ENCODE measurements at places on chromosomes 12 and 14.
A peak's percentile ranks its signal among the peaks of the same experiment; 100 is the strongest.

DNA sequence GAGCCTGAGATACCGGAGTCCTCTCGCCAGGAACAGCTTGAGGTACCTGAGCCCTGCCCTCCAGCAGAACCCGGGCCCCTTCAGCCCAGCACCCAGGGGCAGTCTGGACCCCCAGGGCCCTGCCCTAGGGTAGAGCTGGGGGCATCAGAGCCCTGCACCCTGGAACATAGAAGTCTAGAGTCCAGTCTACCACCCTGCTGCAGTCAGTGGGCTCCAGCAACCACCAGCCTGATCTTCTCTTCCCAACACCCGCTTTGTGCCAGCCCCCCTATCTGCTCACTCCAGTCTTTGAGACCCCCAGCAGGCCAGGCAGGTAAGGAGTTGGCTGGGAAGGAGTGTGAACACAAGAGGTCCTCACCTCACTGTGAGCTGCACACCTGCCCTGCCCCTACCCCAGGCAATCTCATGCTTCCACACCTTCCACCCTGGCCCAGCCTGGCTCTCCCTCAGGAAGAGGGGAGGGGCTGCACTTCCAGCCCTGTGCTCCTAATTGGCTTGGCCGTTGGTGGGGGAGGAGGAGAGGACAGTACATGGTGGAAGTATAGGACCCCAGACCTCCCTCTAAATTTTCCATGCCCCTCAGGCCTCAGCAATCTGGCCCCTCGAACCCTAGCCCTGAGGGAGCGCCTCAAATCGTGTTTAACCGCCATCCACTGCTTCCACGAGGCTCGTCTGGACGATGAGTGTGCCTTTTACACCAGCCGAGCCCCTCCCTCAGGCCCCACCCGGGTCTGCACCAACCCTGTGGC is 6.2 kb downstream of the C1QL4 start:
- DNase-seq: no peak

DNA sequence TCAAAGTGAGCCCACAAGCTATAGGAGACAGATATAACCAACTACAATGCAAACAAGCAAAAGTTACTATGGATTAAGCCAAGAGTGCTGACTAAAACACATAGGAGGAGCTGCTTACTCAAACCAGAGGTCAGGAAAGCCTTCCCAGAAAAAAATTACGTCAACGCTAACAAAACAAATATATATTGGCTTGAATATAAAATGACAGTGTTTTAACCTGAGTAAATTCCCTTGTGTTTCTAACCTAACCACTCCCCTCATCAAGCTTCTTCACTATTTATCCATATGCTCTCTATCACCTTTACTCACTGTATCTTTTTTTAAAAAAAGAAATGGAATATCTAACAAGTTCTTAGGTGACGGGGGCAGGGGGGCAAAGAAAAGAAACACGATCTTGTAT is 115.9 kb downstream of the MED13L start:
- DNase-seq: no peak

DNA sequence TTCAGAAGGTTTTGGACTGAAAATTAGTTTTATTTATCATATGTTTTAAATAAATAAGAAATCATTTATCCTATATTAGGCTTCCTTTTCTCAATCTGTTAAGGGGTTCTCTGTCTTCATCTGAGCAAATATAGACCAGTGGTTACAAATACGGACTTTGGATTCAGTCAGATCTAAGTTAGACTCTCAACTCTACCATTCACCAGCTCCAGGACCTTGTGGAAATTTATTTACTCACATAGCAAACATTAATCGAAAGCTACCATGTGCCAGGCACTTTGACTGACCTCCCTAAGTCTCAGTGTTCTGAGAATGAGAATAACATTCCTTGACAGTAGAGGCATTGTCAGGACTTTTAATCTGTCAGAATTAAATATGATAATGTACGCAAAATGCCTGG is 22.3 kb downstream of the KCNK10 start:
- no peak for DNase-seq

GRCh38 chr12:45339035-45339434 is 123.1 kb downstream of the ANO6 start:
- DNase-seq: no peak

DNA sequence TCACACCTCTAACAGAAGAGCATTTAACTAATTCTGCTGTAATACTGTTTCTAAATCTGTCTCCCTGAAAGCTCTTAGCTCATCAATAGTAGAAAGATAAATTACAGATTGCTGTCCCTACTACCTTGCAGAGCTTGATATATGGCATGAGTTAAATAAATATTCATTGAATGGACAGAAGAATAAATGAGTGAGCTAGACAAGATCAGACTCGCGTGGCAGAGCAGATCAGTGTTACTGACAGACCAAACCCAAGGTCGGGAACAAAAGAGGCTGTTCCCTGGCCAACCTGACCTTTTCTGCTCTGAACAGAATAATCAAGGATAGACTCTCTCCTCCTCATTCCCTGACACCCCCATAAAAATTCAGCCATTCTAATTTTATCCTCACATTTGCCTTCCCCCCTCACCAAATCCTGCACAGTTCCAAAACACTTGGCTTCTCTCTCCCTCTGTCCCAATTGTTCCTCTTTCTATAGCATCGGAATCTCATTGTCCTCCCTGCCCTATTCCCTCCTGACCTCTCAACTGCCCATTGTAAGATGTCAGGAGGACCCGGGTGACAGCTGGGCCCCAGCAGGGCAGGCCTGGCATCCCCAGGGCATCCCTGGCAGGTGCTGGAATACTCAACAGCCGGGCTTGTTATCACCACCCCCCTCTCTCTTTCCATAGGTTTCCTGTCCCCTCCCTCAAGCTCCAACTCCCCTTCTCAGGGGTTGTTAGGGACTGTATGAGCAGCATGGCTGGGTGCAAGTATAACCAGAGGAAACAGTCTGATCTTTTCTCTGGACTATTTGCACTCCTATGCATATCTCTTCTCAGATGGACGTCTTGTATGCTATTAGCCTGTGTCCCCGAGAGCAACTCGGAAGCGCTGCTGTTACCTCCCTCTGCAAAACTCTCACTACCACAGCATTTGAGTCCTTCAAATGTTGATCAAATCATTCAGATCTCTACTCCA is 19.9 kb downstream of the NEUROD4 start:
- DNase-seq: no peak

GRCh38 chr12:11555195-11555594 is 94.3 kb upstream of the ETV6 start:
- no peak for DNase-seq

DNA sequence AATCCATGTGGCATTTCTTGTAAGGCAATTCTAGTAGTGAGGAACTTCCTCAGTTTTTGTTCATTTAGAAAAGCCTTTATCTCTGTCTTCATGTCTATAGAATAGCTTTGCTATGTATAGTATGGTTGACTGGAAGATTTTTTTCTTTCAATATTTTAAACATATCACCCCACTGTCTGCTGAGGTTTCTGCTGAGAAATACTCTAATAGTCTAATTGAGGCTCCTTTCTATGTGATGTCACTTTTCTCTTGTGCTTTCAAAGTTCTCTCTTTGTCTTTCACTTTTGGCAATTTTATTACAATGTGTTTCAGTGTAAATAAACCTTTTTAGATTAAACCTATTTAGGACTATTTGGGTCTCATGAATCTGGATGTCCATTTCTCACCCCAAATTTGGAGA is 192.8 kb downstream of the PDZRN4 start:
- DNase-seq: no peak

DNA sequence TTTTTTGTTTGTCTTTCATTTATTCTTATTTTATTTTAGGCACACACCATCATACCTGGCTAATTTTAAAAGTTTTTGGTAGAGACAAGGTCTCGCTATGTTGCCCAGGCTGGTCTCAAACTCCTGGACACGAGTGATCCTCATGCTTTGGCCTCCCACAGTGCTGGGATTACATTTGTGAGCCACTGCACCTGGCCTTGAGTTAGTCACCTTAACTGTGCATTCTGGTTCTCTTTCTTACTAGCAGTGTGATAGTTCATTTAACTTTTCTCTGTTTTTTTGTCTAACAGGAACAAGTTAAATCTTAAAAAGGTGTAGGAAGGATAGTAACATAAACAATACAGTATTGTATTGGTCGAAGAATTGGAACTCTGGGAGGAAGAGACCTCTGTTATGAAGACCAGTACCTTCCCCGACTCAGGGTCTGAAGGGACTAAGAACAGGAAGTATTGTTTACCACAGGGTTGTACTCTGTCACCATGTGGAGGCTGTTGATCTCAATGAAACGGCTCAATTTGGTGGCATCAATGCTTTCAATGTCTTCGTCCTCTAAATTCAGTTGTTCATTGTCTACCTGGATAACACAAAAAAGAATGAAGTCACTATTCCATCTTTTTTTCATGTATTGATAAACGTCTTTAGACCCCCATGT is 17.7 kb downstream of the ERP27 start:
- DNase-seq: no peak

DNA sequence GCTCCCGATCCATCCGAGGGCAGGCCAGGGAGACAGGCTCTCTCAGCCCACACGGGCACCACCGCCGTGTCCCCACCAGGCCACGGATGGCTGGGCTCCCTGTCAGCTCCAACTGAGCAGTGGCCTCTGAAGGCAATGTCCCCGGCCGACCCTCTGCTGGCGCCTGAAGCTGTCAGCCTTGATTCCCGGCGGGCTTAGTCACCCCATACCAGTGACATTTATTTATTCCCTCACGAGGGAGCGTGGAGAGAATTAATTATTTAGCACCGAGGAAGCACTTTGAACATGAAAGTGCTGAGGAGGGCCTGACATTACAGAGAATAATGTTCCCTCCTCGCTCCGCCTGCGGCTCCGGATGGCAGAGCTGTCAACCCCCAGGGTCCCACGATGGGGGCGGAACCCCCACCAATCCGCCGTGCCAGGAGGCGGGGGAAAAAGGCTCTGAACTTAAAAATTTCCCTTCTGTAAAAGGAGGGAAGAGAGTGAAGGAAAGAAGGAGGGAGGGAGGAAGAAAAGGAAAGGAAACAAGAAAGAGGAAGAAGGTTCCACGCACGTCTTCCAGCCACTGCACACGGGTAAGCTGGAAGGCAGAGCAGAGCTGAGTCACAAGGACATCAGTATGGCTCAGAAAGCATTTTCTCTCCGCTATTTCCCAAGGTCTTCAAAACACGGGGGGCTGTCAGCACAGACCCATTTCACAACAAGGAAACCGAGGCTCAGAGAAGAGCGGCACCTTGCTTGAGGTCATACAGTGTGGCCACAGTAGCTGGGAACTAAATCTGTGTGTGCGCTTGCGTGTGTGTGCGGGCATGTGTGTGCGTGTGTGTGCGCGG is 108.7 kb upstream of the NCOR2 start:
- no peak for DNase-seq

- DNase-seq: no peak
Observed at GRCh38 chr14:67951529-67952135, 132.1 kb downstream of the RAD51B start.

GRCh38 chr14:52553002-52553670 is 500 bp downstream of the GPR137C start:
- peak; percentile 59 for DNase-seq

DNA sequence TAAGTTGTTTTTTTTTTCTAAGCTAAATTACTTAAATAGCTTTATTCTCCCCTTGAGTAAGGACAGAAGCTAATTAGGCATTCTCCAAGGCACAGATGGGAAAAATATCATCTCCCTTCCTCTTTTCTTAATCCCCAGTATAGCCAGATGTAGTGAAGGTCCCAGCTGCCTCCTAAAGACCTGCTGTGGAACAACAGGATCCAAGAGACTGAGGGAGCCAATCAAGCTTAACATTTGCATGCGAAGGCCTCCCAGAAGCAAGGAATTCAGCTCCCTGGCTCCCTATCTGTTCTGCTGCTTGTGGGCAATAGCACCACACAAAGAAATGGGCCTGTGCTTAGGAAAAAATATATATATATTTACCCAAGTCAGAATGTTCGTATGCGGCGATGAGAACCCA is 255.2 kb downstream of the SYT1 start:
- DNase-seq: peak; percentile 53

DNA sequence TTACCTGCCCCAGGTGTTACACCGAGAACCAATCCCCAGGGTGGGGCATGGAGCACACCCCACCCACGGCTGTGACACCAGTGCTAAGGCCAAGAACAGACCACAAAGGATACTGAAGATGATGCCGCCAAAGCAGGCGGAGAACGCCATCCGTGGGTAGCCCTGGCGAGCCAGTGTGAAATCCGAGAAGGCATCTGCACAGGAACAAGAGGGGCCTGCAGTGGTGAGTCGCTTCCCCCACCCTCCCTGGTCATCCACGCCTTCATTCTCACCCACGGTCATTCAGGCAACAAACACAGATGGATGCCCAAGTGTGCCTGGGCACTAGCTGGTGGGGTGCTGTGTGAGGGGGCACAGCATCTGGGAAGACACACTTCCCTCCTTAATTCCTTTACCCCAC is 28.5 kb downstream of the SLC8B1 start:
- DNase-seq: no peak

DNA sequence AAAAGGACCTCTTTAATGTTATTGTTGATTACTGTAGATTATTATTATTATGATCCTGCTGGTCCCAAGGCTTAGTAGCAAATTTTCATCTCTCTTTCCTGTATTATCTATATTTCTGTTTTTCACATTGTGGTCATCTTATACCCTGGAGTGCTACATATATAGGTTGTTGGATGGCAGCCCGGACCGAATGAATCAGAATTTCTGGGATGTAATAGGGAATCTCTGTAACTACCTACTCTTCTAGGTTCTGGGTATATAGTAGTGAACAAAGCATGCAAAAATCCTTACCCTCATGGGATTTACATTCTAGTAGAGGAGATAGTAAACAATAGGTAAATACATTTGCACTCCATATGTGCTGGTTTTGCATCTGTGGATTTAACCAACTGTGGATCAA is 31.4 kb downstream of the NUBPL start:
- no peak for DNase-seq
